Left renal cortex interstitium (tissue), 4 donors: ENCODE measurements at places on chromosomes 16 and 17. TPM values are rescaled to one million over a fixed set of nuclear protein-coding genes. Genes with fewer than 3 reads are reported as not detected.

GRCh38 chr17:10211666-10212065 lies 13.3 kb upstream of the GAS7 start:
- DNase-seq = no peak

The PHLPP2 gene
- 11.2 TPM for polyA plus RNA-seq

- DNase-seq = no peak
Observed at GRCh38 chr16:14240964-14241363, 169.8 kb downstream of the MRTFB start.

DNA sequence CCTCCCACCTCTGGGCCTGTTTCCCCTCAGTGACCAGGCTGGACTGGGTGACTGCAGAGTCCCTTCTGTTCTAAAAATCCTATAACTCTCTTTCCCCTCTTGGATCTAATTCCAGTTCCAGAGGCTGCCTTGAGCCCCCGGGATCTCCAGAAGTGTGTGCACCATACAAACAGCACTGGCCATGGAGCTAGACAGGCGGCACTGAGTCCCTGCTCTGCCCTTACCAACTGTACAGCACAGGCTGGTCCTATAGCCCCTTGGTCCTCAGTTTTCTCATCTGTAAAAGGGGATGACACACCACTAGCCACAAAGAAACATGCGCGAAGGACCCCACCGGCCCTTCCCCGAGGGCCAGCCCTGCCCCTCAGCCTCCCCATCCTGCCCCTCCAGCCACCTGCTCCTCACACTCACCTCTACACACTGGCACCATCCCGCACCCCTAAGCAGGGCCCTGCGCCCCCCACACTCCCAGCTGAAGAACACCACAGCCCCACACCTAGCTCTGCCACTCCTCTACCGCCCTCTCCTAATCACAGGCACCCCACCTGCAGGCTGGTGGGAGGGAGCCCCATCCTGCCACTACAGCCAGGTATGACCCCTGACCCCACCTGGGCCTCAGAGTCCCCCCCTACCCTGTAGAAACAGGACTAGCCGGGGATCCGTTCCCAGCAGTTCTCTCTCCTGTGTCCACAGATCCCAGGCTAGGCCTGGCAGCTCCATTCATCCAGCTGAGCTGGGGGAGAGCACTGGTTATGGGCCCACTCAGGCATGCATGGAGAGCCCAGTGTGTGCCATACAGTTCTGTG lies 913 bp upstream of the KRT16 start:
- no peak for DNase-seq
